Activated CD4-positive, CD25-positive, alpha-beta regulatory T cell (primary cell): ENCODE measurements at places on chromosomes 2 and 18.

GRCh38 chr2:129881786-129882396, 97.6 kb upstream of the RAB6C start:
- DNase-seq, result no peak

DNA sequence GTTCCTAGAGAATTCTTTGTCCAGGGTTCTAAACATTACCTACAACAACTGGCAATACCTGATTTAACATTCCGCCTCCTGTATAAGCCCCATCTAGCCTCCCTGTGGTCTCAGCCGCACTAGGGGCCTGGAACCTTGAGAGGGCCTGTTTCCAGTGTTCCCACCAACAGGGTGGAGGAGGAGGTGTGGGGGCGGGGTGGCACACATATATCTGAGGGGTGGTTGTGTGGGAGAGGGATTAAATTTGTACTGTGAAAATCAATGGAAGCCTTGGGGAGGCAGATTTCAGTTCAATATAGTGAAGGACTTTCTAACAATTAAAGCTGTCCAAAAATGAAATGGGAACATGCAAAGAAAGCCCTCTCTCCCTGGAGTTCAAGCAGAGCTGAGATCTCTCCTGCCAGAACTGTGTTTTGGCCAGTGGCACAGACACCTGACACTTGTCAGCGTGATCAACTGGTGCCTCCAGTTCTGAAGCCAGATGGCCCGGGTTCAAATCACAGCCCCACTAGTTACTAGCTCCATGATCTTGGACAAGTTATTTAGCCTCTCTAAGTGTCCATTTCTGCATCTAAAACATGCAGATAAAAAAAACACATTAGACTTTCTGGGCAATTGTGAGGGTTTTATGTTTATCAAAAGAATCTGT, 17.0 kb upstream of the FZD7 start:
- DNase-seq, result no peak

DNA sequence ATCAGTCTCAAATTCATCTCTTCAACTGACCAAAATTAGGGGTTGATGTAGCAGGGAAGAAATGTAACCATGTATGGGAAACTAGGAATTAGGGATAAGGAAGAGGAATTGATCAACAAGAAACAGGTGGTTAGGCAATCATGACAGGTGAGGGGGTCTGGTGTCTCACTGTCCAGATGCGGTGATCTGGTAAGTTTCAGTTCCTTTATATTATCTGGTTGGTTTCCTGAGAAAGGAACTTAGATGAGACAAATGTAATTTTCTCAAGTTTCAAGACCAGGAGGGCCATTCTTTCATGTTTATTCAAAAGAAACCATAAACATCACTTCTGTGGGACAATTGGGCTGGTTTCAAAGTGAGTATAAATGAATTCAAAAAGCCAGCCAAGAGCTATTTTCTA, 306.2 kb upstream of the KCNJ3 start:
- DNase-seq, result no peak

DNA sequence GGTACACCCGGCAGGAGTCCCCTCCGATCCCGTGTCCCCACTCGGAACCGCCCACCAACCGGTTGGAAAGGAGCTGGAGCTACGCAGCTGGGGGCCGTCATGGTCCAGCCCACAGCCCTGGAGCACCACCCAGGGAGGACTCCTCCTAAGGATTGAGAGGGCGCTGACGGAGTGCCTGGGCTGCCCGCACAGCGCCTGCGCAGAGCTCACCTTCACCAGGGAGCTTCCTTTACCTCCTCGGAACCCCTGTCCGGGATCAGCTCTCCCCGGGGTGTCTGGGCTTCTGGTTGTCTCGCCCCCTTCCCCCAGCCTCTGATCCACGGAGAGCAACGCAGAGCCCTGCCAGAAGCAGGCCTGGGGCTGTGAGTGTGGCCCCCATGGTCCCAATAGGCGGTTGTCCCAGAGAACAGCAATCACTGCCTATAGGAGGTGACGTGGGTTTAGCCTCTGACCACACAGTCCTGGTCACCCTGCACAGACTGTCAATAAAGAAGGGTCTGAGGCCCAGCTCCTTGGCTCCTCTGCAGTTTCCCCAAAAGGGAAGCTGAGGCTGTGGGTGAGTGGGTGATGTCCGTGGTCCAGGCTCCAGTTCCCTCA, 14.6 kb downstream of the ALPG start:
- no peak for DNase-seq

GRCh38 chr18:58464104-58464625, 164.7 kb downstream of the ALPK2 start:
- DNase-seq, result no peak

GRCh38 chr2:10378189-10378588, 69.9 kb downstream of the ODC1 start:
- DNase-seq, result no peak

DNA sequence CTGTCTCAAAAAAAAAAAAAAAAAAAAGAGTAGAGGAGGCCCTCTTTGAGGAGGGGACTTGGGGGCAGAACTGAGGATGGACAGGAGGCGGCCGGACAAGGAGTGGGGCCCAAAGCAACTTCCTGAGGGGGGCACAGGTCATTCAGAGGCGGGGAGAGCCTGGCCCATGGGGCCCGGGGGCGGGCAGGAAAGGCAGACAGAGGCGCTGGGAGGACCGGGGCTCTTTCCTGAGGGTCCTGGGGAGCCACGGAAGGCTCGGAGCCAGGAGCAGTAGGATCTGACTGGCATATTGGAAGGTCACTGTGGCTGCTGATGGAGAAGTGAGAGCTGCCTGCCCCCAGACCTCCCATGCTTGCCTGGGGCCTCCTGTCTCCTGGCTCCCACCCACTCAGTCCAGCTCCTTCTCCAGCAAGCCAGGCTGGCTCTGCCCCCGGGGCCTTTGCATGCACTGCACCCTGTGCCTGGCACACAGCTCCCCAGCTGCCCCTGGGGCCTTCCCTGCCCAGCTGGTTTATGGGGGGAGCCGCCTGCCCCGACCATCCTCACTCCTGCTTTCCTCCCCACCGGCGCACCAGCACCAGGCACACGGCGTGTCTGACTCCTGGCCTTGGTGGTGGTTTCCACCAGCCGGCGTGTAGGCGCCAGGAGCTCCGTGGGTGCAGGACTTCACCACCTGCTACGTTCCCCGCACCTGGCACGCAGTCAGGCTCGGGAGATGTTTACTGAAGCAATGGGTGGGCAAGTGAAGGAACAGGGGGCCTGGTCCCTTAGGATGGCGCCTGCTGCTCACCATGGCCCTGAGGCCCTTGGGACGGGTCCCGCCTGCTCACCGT, 5.6 kb downstream of the ESPNL start:
- no peak for DNase-seq

GRCh38 chr2:1154710-1155594, 204.3 kb downstream of the SNTG2 start:
- no peak for DNase-seq

DNA sequence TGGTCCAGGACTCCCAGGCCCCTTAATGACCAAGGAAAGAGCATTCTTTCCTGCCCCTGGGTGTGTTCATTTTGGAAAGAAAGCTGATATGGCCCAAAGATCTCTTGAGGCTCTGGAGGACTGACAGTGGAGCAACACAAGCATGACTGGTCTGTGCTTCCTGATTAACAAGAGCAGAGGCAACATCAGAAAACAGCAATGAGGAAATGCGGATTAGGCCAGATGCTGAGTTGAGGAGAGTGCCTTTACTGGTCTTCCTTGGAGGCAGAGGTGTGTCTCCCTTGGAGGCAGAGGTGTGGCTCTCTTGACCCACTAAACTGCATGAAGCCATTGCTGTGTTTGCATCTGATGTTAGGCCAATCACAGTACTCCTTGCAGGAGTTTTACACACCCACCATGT, 19.9 kb downstream of the IL36B start:
- no peak for DNase-seq

- no peak for DNase-seq
Measured at GRCh38 chr2:171407030-171407675, 26.6 kb downstream of the METTL8 start.

DNA sequence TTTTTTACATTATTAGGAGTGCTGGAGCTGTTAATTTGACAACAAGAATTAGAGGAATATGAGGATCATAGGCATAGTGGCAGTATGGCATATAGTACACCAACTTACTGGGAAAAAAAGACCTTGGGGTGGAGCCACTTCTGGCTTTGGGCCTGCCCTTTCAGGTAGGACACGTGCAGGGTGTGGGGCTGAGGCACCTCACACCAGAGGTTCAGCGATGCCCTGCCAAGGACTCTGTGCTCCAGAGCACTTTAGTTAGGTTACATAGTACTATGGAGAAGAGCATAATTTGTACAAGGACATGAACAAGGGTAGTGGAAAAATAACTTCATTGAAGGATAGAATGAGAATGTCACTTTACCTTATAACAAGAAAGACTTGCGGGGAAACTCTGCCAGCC, 77.1 kb upstream of the CD302 start:
- DNase-seq, result no peak
